Effector memory CD4-positive, alpha-beta T cell (primary cell): ENCODE measurements at places on chromosomes 5 and 9.

- DNase-seq = no peak
These were observed 307.7 kb upstream of the MEF2C start for GRCh38 chr5:89190515-89191265.

- no peak for DNase-seq
These were observed 10.0 kb upstream of the DOLPP1 start for GRCh38 chr9:129070696-129071525.

GRCh38 chr9:86966852-86967511 is 19.7 kb upstream of the GAS1 start:
- no peak for DNase-seq

GRCh38 chr5:170095646-170096045 is 10.1 kb upstream of the FOXI1 start:
- DNase-seq = no peak

DNA sequence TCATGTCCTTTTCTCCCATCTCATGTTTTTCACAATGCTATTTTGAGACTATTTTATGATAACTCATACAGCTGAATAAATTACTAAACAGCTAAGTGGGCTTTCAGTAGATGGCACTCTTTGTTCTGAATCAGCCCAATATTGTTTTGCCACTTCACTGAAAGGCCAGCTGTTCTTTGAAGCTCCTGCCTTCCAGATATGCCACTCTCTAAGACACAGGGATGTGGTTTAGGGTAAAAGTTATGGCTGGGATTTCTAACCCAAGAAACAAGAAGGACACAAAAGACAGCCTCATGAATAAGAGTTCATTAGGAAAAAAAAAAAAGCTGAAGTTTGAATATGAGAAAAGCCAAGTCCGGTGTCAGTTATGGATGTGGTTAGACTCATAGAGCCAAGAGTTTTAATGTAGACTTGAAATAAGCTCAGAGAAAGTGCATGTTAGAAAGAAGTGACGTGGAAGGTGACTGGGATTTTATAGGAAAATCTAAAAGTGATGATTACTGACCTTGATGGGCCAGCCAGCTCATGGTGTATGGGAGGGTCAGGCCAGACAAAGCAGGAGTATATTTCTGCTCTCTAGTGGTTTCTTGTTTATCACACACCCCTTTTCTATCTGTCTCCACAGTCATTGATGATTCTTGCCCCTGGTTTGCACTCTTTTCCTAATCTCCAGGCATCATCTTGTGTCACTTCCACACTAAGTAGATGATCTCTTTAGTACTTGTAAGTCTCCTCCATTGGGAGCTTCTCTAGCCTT is 488.5 kb downstream of the NR2F1-AS1 start:
- no peak for DNase-seq
